ENCODE measurements at places on chromosomes 7 and 10.

- no peak for DNase-seq
These were observed 857.8 kb downstream of the KCNMA1 start for GRCh38 chr10:76779796-76780301.

- DNase-seq, result peak; percentile 44
These were observed 50.8 kb downstream of the ALOX5 start for GRCh38 chr10:45424668-45425404.

GRCh38 chr10:91391920-91392319, 18.2 kb upstream of the HECTD2 start:
- DNase-seq, result no peak

GRCh38 chr7:56256108-56256507, 139.9 kb upstream of the NUPR2 start:
- DNase-seq, result no peak

DNA sequence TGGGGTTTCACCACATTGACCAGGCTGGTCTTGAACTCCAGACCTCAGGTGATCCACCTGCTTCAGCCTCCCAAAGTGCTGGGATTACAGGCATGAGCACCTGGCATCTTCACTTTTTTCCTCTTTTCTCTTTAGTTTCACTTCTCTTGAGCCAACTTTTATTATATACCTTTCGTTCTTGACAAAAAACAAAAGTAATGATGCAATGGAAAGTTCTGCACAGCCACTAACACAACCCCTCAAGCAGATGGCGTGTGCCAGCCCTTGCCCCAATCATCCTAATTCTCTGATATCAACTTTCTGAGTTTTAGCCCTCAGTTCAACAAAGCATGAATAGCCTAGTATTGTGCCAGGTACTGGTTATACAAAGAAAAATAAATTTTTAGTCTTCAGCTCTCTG, 223.6 kb downstream of the CHCHD3 start:
- DNase-seq, result no peak

- peak; percentile 90 for DNase-seq
These were observed 43.5 kb downstream of the TLL2 start for GRCh38 chr10:96470116-96470743.

GRCh38 chr7:137932881-137933269, 69.0 kb downstream of the CREB3L2 start:
- DNase-seq, result peak; percentile 68

DNA sequence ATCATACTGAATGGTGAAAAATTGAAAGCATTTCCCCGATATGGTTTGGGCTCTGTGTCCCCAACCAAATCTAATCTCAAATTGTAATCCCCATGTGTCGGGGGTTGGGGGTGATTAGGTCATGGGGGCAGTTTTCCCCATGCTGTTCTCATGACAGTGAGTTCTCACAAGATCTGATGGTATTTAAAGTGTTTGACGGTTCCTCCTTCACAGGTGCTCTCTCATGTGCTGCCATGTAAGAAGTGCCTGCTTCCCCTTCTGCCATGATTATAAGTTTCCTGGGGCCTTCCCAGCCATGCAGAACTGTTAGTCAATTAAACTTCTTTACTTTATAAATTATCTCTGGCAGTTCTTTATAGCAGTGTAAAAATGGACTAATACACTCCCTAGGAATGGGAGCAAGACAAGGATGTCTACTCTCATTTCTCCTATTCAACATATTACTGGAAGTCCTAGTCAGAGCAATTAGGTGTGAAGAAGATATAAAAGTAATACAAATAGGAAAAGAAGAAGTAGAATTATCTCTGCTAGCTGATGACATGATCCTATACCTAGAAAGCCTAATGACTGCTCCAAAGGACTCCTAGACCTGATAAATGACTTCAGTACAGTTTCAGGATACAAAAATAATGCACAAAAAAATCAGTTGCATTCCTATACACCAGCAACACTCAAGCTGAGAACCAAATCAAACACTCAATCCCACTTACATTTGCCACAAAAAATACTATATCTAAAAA, 260.6 kb downstream of the RNLS start:
- no peak for DNase-seq

DNA sequence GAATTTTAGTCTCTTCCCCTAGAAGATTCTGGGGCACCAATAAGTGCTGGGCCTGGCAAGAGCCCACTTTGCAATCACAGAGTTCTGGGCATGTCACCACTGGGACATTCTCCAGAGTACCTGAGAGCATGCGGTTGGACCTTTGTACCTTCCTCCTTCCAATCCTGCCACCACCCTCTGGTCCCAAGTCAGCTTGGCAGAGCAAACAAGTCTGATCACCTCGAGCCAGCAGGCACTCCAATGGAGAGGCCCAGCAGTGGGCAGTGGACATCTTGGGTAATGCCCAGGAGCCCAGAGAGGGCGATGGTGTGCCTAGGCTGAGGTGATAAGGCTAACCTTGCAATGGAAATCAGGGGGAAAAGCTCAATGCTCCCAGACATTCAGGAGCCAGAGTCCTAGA, 43.4 kb downstream of the SH3PXD2A start:
- DNase-seq, result no peak

DNA sequence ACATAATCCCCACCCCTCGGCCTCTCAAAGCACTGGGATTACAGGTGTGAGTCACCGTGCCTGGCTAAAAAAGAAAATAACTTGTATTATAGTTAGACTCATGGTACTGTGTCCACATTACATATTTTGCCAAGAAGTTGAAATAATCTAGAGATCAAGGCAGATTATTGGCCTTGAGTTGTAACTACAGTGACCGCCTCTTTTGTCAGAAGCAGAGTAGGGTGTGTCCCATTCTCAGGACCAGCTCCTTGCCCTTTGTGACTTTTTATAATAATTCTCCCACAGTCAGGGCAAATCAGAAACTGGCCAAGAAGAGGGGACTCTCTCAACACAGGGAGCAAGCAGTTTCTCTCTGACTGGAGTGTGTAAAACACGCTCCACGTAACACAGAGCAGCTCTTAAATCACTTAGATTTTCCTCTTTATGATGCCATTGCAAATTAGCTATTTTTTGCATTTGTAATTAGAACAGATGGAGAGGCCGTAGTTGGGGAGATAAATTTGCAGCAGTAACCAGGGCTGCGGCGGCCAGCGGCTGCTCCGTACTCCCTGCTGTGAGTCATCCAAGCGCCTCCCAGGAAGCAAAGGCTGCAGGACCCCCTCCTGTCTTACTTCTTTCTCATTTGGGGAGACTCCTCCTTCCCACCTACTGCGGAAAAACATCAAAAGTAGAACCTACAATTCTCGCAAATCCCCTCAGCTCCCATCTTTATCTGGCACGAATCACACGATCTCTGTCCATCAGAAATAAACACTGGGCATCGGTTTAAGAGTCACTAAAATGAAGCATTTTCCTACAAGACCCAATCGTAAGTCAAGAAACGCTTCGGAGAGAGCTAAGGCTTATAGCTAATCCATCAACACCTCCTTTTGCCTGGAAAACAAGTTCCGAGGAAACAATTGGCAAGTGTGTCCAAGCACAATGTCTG, 32.1 kb upstream of the MSRB2 start:
- no peak for DNase-seq

DNA sequence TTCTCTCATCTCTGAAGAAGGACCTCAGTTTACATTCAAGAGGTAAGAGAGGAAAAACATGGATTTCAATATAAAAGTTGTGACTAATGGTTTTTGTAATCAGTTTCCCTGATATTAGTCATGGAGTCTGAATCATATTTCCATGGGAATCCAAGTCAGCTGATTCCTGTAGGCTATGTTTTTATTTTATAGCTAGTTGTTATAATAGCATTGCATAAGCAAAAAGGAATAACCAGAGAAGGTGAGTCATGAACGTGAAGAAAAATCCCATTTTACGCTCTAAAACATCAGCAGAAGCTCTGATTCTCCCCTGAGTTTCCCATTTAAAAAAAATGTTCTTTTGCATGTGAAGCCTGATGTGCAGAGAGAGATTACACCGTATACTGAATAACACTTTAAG, 299.3 kb downstream of the SFMBT2 start:
- no peak for DNase-seq

GRCh38 chr7:4837041-4837802, 24.6 kb downstream of the PAPOLB start:
- no peak for DNase-seq

DNA sequence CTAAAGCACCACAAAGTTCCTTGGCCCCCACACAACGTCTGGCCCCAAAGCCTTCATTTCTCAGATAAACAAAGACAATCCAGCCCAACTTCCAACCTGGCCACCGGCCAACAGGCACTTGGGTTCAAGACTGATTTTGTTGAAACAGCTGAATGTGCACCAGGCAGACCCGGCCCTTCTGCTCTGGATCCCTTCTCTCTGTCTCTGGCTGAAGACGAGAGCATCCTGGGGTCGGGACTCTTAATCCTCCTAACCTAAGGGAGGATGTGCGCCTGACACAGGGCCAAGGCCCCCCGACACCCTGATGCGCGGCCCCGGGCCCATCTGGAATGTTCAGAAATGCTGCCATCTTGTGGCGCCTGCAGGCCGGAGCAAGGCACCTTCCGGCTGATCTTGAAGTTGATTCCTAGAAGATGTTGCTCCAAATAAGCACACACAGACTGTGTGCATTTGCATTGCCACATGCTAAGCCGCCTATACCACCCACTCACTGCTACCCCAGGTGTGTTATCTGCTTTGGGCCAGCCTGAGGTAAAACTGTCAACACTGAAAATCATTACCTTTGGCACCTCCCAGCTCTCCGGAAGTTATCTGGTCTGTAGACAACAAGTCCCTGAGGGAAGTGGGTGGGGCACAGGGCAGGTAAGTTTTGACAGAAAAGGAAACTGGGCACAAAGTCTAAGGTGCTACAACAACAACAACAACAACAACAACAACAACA, 98.4 kb upstream of the HABP2 start:
- DNase-seq, result no peak

DNA sequence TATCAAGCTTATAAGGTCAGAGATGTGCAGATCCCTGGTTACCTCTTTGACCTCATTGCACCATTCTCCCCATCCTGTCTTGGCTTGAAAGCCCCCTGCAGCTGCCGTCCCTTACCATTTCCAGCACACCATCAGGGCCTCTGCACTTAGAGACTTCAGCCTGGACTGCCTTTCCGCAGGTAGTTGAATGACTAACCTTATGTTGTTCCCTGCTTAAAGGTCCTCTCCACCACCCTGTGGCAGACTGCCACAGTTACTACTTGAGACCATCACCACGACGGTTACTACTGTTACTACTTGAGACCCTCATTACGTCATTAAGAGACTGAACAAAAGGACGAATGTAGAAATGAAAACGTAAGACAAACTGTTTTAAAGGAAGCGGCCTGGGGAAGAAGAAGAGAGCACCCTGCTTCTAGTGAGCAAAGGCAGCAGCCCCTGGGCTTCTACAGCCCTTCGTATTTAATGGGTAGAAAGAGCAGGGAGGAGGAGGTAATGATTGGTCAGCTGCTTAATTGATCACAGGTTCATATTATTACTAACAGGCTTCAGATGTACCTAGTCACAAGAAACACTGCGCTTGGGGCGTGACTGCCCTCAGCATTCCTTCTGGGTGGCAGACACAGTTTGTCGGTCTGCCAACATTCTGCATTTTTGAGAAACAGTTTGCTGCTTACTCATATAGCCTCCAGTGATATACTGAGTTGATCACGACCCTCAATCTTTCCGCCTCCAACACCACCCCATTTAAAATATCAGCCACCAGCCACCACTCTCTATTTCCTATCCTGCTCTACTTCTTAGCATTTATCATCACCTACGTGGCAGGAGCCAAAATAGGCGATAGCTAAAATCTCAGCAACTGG, 74.1 kb upstream of the PARD3 start:
- DNase-seq, result no peak

DNA sequence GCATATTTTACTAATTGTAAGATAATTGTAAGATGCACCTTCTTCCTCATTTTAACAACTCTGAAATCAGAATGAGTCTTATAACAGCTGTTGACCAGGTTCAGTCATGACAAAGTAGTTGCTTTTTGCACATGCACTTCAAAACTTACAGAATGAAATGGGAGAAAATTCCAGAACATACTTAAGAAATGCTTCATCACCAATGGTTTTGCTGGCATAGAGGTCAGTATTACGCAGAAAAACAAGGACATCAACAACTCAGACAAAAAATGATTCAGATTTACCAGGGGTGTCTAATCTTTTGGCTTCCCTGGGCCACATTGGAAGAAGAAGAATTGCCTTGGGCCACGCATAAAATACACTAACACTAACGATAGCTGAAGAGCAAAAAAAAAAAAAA, 13.3 kb downstream of the COL28A1 start:
- no peak for DNase-seq

GRCh38 chr10:124229201-124229988, 136.0 kb upstream of the CHST15 start:
- DNase-seq, result no peak

DNA sequence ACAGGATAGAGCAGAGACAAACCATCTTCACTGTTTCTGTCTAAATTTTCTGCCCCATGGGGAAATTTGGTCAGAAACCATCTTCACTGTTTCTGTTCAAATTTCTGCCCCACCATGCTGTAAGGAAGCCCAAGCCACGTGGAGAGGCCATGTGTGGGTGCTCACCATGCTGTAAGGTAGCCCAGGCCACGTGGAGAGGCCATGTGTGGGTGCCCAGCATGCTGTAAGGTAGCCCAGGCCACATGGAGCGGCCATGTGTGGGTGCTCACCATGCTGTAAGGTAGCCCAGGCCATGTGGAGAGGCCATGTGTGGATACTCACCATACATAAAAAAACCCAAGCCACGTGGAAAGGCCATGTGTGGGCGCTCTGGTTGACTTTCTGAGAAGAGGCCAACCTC, 1088.7 kb upstream of the AUTS2 start:
- no peak for DNase-seq

DNA sequence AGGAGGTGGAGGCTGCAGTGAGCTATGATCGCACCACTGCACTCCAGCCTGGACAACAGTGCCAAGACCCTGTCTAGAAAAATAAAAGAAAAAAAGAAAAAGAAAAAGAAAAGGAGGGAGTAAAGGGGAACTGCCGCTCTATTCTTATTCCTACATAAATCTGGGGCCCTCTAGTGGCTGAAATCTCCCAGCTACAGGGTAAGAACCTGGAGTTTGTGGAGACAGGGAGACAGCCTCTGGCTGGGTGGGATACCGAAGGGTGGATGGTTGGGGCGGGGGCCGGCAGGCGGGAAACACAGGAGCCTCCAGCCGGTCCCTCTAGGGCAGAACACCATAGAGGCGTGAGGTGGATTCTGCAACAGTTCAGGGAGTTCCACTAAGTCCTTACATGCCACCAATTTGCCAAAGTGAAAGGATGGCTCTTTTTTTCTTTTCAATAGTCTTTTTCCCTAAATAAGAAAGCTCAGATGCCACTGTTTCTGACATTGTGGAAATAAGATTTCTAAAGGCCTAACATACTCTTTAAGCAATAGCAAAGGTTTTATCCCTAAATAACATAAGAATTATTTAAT, 117.3 kb downstream of the SVIL start:
- DNase-seq, result peak; percentile 58

DNA sequence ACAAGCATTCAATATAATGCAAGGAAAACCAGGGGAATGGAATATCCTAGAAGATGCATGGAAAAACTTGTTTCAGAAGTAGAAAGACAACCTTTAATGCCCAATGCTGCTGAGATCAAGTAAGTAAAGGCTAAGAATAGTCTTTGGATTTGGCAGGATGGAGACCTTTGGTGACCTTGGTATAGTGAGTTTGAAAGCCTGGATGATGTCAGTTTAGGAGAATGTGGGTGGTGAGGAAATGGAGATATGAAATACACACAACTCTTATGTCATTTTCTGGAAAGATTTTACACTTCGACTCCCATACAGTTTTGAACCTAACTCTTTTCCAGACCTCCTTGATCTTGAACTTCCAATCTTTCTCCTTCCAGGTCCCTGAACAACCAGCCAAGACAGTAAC, 185.7 kb downstream of the TFEC start:
- DNase-seq, result no peak
